ENCODE measurements at places on chromosomes 3 and 15.

DNA sequence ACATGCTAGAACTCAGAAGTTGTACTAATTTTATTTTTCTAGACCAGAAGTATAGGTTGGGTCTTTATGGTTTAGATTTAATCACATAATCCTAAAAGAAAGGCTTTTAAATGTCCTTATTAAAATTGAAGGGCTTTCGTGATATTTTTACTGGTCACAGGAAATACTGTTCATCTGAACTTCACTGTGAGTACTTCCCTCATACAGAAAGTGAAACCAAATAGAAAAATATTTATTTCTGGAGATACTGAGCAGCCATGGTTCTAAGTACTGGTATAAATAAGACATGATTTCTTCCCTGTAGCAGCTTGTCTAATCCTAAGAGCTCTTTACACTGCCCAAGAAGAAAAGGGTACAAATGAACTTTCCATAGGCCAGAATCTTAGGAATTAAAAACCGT is 2.0 kb downstream of the SNRK start:
- DNase-seq, result peak; percentile 12

DNA sequence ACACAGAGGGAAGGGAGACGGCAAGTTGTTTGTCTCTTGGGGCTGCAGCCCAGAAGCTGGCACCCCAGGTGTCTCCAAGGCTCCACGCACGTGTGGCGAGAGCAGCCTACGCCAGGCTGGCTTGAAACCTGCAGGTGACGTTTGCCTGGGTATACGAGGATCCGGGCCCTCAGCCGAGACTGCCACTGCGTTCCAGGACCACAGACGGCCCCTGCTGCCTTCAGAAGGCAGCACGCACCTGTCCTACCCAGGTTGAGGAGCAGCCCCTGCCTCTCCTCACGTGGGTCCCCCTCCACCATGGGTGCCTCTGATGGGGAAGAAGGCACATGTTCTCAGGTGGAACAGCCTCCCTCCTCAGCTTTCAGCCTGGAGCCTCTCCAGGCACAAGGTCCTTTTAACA is 75.3 kb upstream of the PRR20G start:
- no peak for DNase-seq

DNA sequence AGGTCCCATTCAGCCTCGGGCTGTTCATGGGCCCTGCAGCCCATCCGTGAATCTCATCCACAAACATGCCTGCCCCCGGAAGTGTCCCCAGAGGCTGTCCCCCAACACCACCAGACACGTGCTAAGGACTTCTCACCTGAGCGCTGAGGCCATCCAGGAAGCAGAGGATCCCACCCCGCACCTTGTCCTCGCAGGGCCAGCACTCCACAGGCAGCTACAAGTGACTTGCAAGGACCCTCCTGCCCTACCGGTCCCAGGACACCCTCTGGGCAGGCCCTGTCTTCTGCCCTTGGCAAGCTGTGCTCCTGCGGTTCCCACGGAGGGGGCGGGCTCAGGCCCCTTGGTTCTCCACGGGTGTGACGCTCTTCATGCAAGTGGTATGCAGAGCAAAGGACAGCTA is 146.0 kb downstream of the NUP210 start:
- DNase-seq, result no peak

DNA sequence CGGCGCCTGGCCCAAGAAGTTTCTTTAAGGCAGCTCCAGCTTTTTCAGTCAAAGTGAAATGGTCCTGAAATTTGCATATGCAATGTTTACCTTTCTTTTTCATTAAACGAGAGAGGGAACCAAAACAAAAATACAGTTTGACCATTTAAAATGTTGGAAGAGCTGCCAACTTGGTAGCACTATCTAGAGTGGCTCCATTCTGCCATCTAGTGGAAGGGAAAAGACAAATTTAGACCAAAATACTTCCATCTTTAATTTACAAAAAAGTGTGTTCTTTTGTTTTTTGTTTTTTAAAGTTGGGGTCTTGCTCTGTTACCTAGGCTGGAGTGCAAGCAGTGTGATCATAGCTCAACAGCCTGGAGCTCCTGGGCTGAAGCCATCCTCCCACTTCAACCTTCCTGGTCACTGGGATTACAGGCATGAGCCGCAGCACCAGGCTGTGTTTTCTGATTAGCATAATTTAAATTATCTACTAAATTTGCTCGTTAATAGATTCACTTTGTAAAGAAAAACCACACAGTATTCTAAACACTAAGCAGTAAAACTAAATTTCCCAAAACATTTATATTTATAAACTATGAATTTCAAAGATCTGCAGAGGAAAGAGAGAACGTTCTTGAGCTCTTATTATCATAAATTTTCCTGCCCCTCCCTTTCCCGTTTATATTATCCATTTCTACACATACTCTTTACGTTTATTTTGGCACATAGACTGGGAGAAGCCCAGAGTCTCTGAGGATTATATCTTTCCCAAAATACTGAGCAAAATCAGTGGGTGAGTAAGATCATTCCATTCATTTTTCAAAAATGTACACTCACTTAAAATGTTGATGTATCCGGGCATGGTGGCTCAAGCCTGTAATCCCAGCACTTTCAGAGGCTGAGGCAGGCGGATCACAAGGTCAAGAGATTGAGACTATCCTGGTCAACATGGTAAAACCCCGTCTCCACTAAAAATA is 15.4 kb upstream of the RFC4 start:
- peak; percentile 92 for DNase-seq

DNA sequence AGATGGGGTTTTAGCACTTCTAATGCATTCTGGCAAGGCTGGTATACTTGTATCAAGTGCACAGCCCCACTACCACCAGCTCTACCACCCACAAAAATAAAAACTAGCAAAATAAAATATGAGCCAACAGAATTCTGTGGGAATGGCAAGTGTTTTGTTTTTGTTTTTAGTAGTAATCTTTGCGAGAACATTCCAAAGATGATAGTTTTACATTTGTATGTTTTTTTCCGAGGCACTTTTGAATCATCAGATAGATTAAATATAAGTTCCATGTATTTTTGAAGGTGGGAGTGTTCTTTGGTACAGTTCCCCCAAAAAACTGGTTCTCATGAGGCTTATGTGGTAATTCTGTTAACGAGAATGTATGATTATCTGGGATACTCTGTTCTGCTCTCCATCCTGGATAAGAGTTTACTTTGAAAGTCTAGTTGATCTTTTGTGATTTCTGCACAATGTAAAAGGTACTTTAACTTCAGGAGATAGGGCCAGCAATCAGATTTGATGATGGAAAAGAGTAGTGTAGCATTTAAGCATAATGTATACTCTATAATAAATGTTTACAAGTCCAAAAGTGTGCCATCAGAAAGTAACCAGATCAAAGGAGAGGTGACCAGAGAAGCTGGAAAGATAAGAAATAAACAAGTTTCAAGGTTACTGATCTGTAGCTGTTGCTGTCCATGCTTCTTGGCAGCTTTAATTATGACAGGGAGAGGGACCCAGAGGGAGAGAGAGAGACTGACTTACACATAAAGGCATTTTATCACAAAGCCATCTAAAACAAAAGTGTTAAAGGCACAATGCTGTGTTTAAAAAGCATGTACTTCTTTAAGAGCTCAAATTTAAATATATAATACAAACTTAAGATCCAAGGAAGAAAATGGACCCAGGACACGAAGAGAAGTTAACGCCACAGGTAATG is 130.9 kb downstream of the PGPEP1L start:
- DNase-seq, result peak; percentile 57

DNA sequence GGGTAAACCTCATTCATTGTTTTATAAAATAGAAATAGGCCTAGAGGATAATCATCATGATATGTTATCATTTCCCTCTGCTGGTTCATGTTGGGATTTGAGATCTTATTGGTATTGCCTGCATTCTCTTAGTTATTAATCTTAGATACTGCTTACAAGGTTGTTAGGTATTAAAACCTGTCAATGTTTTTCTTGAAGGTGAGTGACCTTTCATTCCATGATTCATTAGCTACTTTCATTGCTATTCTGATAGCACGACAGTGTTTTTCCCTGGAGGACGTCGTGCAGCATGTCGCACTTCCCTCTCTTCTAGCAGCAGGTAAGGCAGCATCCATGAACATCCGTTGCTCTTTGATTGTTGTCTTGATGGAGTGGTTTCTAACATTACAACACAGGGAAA is 17.1 kb downstream of the P2RY12 start:
- DNase-seq, result no peak

- DNase-seq, result no peak
These were observed 14.8 kb downstream of the HRH1 start for GRCh38 chr3:11168881-11169805.

DNA sequence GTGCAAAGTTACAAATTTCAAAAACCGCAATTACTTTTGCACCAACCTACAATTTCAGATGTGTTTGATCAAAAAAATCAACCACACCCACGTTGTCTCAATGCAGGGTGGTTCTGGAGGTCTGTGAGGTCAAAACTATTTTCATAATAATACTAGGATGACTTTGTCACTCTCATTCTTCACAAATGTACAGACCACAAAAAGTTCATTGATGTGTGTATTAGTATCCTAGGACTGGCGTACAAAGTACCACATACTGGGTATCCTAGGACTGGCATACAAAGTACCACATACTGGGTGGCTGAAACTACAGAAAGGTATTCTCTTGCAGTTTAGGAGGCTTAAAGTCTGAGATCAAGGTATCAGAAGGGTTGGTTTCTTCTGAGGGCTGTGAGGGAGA is 13.0 kb downstream of the SUCLG2 start:
- no peak for DNase-seq

DNA sequence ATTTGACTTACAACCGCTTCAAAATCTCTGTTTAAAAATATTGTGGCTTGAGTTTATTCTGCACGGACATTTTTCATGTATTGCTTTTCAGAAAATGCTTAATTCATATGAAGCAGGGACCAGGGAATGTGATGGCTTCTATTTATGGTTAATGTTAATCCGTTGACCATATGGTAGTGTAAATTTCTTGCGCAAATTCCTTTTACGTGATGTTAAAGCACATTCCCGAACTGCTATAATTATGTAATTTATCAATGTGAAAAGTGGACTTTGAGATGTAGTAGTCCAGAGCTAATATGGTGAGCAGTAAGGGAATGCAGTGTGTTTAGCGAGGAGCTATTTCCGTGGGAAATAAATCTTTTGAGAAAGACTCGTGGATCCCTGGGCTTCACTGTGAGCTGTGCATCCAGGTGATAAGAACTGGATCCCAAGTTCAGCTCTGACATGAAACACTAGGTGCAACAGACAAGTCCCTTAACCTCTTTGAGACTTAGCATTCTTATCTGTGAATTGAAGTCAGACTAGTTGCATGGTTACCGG is 27.3 kb downstream of the ANAPC13 start:
- no peak for DNase-seq

DNA sequence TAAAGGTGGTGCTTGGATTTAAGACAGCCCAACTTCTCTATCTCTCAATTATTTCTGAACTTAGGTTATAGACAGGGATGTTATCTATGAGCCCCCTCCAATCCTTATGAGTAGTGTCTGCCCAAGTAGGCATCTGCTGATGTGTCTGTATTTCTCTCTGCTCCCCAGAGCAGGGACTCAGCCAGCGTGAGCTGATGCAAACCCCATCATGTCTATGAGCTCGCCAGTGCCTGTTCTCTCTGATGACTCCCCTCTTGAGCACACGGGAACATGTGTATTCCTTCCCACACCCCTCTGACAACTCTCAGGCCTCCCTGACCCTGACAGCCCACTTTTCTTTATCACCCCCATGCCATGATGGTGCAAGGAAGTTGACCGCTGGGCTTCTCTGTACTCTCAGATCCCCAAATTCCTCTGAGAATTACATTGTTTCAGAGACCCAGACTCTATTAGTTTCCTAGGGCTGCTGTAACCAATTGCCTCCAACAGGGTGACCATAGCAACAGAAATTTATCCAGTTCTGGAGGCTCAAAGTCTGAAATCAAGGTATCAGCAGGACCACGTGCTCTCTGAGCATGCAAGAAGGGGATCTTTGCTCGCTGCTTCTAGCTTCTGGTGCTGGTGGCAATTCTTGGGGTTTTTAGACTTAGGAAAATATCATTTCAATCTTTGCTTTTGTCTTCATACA is 73.5 kb upstream of the ST8SIA2 start:
- DNase-seq, result no peak

GRCh38 chr3:156014489-156014888 is 105.9 kb upstream of the KCNAB1 start:
- DNase-seq, result no peak

DNA sequence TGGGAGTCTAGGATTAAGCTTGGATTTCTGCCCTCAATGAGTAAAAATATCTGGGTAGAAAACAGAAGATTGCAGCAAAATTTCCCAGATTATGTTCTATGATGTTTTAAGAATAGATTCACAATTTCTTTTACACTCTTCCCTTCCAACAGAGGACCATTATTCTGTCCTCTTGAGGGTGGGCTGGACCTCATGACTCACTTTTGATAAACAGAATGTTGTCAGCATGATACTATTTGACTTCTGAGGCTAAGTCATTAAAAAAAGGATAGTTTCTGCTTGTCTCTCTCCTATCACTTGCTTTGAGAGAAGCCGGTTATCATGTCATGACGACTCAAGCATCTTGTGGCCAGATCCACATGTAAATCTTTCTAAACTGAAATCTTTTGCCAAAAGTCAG is 396.2 kb upstream of the CDIN1 start:
- DNase-seq, result no peak

GRCh38 chr15:40006003-40006402 is 33.0 kb downstream of the SRP14 start:
- no peak for DNase-seq

GRCh38 chr3:33790091-33790490 is 8.3 kb upstream of the PDCD6IP start:
- DNase-seq, result no peak
